ENCODE measurements at places on chromosomes 3 and 15. TPM values are rescaled to one million over a fixed set of nuclear protein-coding genes. Genes with fewer than 3 reads are reported as not detected.

Gene CLCN2
- total RNA-seq: 6.6 TPM

Gene TRIM71
- total RNA-seq: not detected

Gene SPESP1
- 1.2 TPM for total RNA-seq

Gene ITGA11
- 0.27 TPM for total RNA-seq

Gene CACNA1D
- total RNA-seq: 1.2 TPM

Gene TMEM87A
- 46.2 TPM for total RNA-seq

Gene PGBD4
- total RNA-seq: 3.9 TPM

DNA sequence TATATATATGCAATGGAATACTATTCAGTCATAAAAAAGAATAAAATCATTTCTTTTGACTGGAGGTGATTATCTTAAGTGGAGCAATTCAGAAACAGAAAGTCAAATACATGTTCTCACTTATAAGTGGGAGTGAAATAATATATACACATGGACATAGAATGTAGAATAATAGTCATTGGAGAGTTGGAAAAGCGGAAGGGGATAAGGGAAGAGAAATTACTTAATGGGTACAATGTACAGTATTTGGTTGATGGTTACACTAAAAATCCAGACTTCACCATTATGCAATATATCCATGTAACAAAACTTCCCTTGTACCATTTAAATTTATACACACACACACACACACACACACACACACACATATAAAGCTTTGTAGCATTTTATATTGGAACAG is 84.3 kb downstream of the RAP2B start:
- H3K4me3 ChIP-seq: no peak overlapping the region
- no peak for DNase-seq
- H3K4me1 ChIP-seq: no peaks in the 10 kb centered on the region
- H3K27ac ChIP-seq: no peak overlapping the region
- H3K27me3 ChIP-seq: no peaks in the 10 kb centered on the region

- no peak overlapping the region for H3K27ac ChIP-seq
- H3K4me1 ChIP-seq: no peaks in the 10 kb centered on the region
- DNase-seq: no peak
- H3K4me3 ChIP-seq: no peak overlapping the region
Observed at GRCh38 chr3:144175644-144176425, 204.2 kb downstream of the DIPK2A start.

GRCh38 chr3:28207000-28207733 is 34.3 kb upstream of the CMC1 start:
- H3K27me3 ChIP-seq: no peaks in the 10 kb centered on the region
- H3K36me3 ChIP-seq: no peaks in the 10 kb centered on the region
- no peak for DNase-seq
- peaks cover 11% of the 10 kb centered on the region for H3K4me1 ChIP-seq

GRCh38 chr15:87450314-87450713 is 806.2 kb downstream of the NTRK3 start:
- H3K27ac ChIP-seq: no peak overlapping the region
- no peaks in the 10 kb centered on the region for H3K4me1 ChIP-seq
- H3K4me3 ChIP-seq: no peak overlapping the region
- H3K27me3 ChIP-seq: no peaks in the 10 kb centered on the region
- no peak for DNase-seq

DNA sequence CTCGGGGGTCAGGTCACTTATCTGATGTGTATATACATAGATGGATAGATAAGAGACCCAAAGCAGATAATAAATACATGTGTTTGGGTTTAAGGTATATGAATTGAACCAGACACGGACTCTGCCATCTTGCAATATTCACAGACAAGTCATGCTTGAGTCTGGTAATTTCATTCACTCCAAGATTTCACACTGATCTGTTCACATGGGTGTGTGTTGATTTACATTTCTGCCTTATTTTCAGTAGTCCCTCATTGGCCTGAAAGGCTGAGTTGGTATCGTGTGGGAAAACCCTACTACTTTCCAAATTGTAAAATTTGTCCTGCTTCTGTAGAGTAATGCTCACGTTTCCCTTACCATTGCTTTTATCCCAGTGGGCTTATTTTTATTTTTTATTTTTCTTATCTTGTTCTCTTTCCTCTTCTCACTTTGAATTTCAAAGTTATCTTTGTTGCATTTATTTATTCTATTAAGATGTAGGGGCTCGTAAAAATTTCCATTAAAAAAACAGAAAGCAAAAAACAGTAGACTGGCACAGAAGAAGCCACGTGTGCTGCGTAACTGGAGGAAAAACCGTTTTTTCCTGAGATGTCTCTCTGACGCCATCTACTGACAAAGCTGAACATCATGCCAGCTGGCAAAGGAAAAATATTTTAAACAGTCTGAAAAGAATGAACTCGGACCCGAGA is 10.8 kb upstream of the MFSD1 start:
- no peaks in the 10 kb centered on the region for H3K36me3 ChIP-seq
- H3K4me1 ChIP-seq: peaks cover 5% of the 10 kb centered on the region
- no peak for DNase-seq
- H3K4me3 ChIP-seq: peak overlapping the region; percentile 71
- H3K27me3 ChIP-seq: peaks cover 7% of the 10 kb centered on the region

- no peak for DNase-seq
- no peaks in the 10 kb centered on the region for H3K27me3 ChIP-seq
Observed at GRCh38 chr15:57031082-57031481, 112.6 kb downstream of the TCF12 start.

DNA sequence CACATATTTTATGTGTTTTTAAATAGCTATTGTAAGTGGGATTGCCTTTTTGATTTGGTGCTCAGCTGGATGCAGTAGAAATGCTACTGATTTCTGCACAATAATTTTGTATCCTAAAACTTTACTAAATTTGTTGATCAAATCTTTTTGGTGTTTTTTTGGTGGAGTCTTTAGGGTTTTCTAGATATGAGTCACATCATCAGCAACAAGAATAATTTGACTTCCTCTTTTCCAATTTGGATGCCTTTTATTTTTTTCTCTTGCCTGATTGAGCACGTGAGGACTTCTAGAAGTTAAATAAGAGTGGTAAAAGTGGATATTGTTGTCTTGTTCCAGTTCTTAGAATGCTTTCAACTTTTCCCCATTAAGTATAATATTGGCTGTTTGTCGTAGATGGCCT is 51.3 kb downstream of the TLNRD1 start:
- H3K4me1 ChIP-seq: peaks cover 13% of the 10 kb centered on the region
- DNase-seq: no peak
- H3K4me3 ChIP-seq: no peak overlapping the region
- no peaks in the 10 kb centered on the region for H3K36me3 ChIP-seq
- H3K27ac ChIP-seq: no peak overlapping the region

DNA sequence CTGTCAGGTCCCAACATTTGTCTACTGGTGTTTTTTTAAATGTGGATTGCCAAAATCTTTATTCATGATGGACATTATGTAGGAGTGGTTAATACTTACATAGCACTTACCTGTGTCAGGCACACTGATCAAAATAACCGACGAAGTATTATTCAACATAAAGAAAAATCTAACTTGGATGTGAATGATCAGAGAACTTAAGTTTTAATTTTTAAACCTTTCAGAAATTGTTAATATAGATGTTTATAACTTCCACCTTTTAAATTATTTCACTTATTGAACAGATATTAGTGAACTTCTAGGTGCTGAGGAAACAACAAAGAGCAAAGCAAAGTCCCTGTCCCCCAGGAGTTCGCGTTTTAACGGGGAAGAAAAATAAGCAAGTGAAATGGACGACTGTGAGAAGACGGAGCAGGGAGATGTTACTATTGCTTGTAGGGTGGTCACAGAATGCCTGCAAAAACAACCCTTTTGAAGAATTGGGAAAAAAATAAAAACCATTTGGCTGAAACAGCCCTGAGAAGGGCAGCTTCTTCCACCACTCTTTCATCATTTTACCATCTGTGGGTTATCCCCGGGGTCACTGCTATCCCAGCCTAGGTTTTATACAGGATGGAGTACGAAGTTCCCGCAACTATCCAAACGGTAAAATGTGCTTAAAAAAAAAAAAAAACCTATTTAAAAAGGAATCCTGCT is 915 bp upstream of the APH1B start:
- peaks cover 12% of the 10 kb centered on the region for H3K36me3 ChIP-seq
- peak overlapping the region; percentile 92 for H3K27ac ChIP-seq
- H3K4me3 ChIP-seq: peak overlapping the region; percentile 89
- peaks cover 37% of the 10 kb centered on the region for H3K4me1 ChIP-seq
- no peaks in the 10 kb centered on the region for H3K27me3 ChIP-seq
- no peak for DNase-seq

DNA sequence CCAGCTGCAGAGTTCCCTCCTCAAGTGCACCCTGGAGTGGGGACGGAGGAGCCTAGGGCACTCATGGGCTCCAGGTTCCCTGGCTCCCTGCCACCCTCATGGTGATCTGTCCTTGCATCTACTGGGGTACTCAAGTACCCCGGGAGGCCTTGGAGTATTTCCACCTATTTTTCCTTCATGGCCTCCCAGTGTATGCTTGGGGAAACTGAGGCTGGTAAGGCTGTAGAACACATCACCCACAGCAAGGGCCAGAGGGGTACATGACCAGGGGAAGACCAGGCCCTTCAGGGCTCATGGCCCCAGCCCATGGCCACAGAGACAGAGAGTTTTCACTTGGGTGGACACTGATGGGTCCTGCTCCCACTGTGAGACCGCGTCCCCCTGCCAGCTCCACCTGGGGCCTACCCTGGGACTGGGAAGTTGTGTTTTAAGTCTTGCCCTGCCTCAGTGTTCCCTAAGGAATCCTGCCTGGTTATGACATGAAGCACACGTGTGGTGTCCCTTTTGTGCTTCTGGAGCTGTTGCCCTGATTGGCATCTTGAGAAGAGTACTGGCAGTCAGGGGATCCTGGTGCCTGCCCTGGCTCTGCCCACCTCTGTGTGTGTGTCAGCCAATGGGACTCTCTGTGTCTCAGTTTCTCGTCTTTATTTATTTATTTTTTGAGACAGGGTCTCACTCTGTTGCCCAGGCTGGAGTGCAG is 132.8 kb downstream of the TJP1 start:
- no peaks in the 10 kb centered on the region for H3K36me3 ChIP-seq
- no peak for DNase-seq
- H3K4me3 ChIP-seq: no peak overlapping the region
- peaks cover 5% of the 10 kb centered on the region for H3K27me3 ChIP-seq

DNA sequence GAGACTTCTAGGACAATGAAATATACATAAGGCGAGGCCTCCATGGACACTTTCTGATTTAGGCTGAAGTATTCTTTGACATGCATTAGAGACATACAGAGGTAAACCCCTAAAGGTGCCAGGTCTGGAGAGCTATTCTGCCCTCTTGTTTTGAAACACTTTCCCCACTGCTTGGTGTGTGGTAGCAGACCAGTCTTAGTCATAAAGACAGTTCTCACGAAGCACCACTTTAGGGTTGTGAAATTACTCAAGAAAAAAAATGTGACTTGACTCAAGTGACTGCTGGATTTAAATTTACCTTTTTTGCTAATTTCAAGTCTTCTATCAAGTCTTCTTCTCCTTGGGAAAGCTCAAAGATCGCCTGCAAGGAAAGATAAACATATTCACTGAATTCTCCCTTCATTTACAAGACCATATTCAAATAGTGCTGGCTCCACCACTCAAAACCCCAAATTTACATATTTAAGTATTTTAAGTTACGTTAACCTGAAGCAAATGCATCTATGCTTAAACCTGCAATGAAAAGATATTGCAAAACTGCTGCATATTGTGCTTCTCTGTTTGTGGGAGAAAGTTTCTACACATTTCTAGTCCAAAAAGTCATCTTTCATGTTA is 48.4 kb downstream of the ARHGEF3 start:
- H3K36me3 ChIP-seq: peaks cover 67% of the 10 kb centered on the region
- no peaks in the 10 kb centered on the region for H3K27me3 ChIP-seq
- peak overlapping the region; percentile 67 for H3K4me3 ChIP-seq
- peak; percentile 47 for DNase-seq

DNA sequence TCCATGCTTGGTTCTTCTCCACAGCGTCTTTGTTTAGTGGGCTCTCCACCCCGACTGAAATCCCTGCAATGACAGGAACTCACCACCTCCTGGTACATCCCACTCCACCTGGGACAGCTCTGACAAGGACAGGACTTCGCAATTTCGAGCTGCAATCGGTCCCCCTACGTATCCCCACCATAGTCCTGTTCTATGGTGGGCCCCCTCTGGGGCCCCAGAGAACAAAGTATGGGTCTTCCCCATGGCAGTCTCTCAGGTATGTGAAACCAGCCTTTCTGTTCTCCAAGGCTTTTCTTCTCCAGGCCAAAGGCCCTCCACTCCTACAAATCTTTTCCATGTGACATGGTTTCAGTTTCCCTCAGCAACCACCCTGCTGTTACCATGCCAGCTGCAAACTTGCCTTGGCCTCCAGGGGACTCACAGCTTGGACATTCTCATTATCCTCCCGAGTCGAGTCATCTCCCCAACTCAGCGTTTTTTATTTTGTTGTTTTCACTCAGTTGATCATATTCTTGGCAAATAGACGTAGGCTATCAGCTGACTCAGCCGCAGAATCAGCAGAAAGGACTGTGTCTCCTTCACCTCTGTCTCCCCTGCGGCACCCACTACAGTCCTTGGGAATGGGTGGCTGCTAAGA is 233.3 kb downstream of the OPA1 start:
- H3K4me3 ChIP-seq: no peak overlapping the region
- H3K4me1 ChIP-seq: no peaks in the 10 kb centered on the region
- peaks cover 27% of the 10 kb centered on the region for H3K27me3 ChIP-seq
- DNase-seq: no peak
- no peaks in the 10 kb centered on the region for H3K36me3 ChIP-seq
- H3K27ac ChIP-seq: no peak overlapping the region

DNA sequence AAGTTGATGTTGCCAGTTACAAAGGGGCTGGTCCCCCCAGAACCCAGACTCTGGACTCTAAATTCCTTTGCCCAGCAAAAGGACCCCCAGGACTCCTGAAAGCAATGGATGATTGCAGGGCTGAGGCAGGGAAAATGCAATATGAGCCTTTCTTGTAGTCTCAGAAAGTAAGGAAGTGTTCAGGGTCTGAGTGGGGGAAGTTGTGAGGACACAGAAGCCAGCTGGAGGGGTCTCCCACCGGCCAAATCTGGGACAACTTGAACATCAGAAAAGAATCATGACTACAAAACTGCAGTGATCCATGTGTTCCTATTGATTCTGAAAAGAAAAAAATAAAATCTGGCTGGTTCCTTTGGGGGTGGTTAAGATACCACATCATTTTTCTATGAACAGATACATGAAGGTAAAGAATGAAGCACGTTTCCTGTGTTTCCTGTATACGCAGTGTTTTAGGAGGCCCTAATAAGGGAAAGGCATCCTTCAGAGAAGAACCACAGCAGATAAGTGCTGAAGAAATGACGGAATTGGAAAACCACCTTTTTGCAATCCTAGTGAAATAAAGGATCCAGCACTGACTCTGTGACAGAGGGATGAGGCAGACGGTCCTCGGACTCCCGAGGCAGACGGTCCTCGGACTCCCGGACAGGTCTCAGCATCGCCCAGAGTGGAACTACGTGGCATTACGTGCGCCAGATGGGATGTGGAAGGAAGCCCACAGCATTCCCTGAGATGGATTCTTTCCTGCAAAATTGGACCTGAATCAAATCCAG is 22.2 kb upstream of the GRIP2 start:
- H3K4me3 ChIP-seq: no peak overlapping the region
- peaks cover 12% of the 10 kb centered on the region for H3K4me1 ChIP-seq
- H3K36me3 ChIP-seq: no peaks in the 10 kb centered on the region
- H3K27ac ChIP-seq: no peak overlapping the region
- no peak for DNase-seq
- H3K27me3 ChIP-seq: peaks cover 2% of the 10 kb centered on the region

- peaks cover 9% of the 10 kb centered on the region for H3K27me3 ChIP-seq
- no peaks in the 10 kb centered on the region for H3K36me3 ChIP-seq
- H3K4me1 ChIP-seq: no peaks in the 10 kb centered on the region
- DNase-seq: no peak
Observed at GRCh38 chr15:92751528-92751927, 96.0 kb upstream of the FAM174B start.

GRCh38 chr3:110738531-110738930 is 333.1 kb upstream of the NECTIN3 start:
- no peak overlapping the region for H3K4me3 ChIP-seq
- DNase-seq: no peak
- no peaks in the 10 kb centered on the region for H3K36me3 ChIP-seq
- H3K27me3 ChIP-seq: no peaks in the 10 kb centered on the region
- no peaks in the 10 kb centered on the region for H3K4me1 ChIP-seq

Data from activated T-helper 1 cell treated with anti-CD3 and anti-CD28 coated beads, Interleukin-12 subunit alpha, Interleukin-12 subunit beta, Interleukin-2, Interleukin-4 antibody, amounts not matched to agents 30 ng/mL and 10 ng/mL and 1 ng/mL, durations not matched to agents 14 hours and 24 hours and 36 hours (primary cell).